T-helper 17 cell (primary cell): ENCODE measurements at places on chromosomes 1 and 21.

- H3K36me3 ChIP-seq, result peaks cover 5% of the 10 kb centered on the region
- peaks cover 3% of the 10 kb centered on the region for H3K4me1 ChIP-seq
- H3K27ac ChIP-seq, result no peak within 1 kb of the TSS
- DNase-seq, result no peak
- H3K4me3 ChIP-seq, result no peak within 1 kb of the TSS
- peaks cover 44% of the 10 kb centered on the region for H3K27me3 ChIP-seq
Measured at GRCh38 chr1:158686111-158687009, at the start of gene SPTA1. Gene SPTA1 (minus strand): TSS chr1:158686715. CDS start chr1:158686517, 198 bp downstream.

- no peak for DNase-seq
- H3K27me3 ChIP-seq, result no peaks in the 10 kb centered on the region
- H3K36me3 ChIP-seq, result no peaks in the 10 kb centered on the region
- H3K27ac ChIP-seq, result no peak overlapping the region
- no peak overlapping the region for H3K4me3 ChIP-seq
- no peaks in the 10 kb centered on the region for H3K4me1 ChIP-seq
Measured at GRCh38 chr21:39736716-39737115, 8.3 kb upstream of the IGSF5 start.

DNA sequence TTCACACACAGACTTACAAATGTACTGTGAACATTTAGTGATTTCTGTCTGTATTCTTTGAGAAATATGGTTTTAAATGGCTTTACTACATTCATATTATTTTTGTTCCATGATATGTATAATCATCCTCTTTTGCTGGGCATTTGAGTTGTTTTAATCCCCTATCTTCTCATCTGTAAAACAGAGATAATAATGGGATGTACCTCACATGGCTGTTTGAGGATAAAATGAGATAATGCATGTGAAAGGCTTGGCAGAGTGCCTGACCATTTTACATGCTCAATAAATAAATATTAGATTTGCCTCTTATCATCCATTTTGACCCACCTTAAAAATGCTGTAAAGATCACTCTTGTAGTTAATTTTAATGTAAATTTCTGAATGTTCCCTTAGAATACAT, 197.2 kb downstream of the C1orf94 start:
- no peak overlapping the region for H3K4me3 ChIP-seq
- no peak for DNase-seq
- no peak overlapping the region for H3K27ac ChIP-seq
- H3K36me3 ChIP-seq, result no peaks in the 10 kb centered on the region

DNA sequence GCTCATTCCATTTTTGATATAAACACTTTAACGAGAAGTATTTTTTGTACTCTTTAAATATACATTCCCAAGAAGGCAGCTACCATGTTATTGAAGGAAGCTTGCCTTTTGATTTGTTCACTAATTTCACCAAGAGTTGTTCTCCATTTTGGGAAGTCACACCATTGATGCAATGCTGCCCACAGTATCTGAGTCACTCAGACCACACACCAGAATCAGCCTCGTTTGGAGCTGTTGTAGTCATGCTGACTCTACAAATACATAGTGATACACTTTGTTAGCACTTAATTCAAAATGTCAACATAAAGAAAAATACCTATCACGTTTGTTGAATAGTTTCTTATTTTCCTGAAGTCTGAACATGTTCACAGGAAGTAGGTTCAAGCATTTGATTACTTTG, 78.7 kb downstream of the PAPPA2 start:
- H3K4me1 ChIP-seq, result no peaks in the 10 kb centered on the region
- H3K4me3 ChIP-seq, result no peak overlapping the region
- no peaks in the 10 kb centered on the region for H3K27me3 ChIP-seq

GRCh38 chr1:32580348-32581017, 41.3 kb downstream of the ZBTB8A start:
- H3K27ac ChIP-seq, result no peak overlapping the region
- no peak overlapping the region for H3K4me3 ChIP-seq
- H3K36me3 ChIP-seq, result no peaks in the 10 kb centered on the region
- H3K27me3 ChIP-seq, result no peaks in the 10 kb centered on the region
- no peaks in the 10 kb centered on the region for H3K4me1 ChIP-seq

DNA sequence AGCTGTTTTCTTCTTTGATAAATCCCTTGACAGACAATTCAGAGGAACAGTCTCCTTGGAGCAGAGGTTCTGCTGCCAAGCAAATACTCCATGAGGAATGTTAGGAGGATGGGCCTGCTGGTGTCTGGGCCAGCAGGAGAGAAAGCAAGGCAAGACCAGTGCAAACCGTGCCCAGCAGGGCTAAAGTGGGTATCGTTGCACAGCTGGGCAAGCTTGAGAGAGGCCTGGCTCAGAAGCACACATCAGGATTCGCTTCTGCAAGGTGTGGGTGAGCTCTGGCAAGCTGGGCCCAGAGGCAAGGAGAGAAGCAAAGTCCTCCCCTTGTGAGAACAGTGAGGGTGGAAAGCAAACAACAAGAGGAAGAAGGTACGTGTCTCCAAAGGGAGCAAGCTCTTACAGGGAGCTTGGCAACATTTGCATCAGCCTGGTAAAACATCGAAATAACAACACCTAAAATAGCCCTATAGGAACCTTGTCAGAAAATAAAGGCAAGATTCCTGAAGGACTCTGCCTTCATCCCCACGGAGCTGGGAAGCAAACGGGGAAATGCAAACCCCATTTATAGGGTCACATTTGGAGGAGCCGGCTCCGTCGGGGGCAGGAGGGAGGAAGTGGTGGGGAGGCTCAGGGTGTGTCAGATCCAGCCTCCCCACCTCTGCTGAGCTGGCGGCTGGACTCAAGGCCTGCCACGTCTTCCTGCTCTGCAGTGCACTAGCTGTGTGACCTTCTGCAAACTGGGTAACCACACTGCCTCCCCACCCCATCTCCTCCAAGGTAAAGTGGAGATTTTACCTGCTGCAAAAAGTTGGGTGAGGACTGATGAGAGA, 62.3 kb upstream of the HIVEP3 start:
- peak overlapping the region; percentile 66 for H3K4me3 ChIP-seq
- DNase-seq, result no peak
- no peaks in the 10 kb centered on the region for H3K27me3 ChIP-seq
- H3K4me1 ChIP-seq, result peaks cover 35% of the 10 kb centered on the region
- H3K27ac ChIP-seq, result peak overlapping the region; percentile 91

DNA sequence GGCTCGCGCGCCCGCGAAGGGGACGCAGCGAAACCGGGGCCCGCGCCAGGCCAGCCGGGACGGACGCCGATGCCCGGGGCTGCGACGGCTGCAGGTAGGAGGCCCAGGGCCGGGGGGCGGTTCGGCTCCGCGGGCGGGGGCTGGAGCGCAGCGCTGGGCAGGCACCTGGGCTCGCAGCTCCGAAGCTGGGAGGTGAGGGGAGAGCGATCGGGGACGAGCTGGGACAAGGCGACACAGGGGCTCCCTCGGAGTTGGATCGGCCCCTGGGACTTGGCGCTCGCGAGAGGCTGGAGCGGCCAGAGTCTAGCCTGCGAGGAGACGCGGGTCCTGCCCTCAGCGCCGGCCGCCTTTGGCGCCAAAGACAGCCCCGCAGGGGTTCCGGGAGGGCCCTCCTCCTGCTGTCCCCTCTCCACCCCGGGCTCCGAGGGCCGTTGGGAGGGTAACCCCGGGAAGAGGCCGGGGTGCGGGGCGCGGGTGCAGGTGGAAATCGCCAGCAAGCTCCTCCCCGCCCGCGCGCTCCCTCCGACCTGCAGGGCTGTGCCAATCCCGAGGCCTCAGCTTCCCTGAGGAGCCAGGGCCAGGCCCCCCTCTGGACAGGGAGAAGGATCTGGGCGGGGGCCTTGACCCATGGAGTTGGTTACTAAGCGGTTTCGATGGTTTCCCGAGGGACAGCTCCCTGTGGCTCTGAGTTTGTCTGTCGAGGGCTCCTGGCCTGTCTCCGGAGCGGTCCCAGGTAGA, 401 bp downstream of the TP73 start:
- H3K27ac ChIP-seq, result no peak overlapping the region
- no peaks in the 10 kb centered on the region for H3K36me3 ChIP-seq
- DNase-seq, result no peak
- H3K4me3 ChIP-seq, result peak overlapping the region; percentile 43
